ENCODE measurements at places on chromosomes 11 and 22. TPM values are rescaled to one million over a fixed set of nuclear protein-coding genes. Genes with fewer than 3 reads are reported as not detected.

DNA sequence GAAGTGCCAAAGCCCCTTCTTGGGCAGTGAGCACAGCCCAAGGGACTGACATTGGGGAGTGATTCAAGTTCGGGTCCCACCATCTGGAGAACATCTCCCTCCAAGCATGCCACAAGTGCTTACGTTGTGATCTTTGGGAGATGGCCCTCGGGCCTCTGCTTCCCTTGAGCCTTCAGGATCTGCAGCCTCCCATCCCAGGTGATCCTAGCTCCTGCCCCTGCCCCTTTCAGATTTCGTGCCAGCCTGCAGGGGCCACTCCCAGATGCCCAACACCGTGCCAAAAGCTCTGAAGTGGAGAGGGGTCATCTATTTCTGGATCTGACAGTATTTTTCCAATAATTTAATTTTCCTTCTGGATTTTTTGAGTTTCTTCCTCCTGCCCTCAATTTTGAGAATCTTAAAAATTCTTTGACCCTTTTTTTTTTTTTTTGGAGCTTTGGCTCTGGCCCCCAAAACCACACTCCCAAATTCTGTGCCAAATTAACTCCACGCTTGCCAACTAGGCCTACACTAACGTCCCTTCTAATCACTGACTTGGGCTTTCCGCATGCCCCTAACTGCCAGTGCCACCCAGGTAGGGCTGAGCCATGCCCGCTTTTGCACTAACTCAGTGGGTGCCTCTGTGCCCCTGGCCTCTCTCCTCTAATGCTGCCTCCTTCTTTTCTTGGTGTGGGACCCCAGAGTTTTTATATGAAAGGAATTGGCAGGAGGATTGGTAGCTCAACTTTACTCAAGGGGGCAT is 25.3 kb downstream of the PHLDB1 start:
- H3K27ac ChIP-seq: no peak overlapping the region
- no peak overlapping the region for H3K4me3 ChIP-seq
- no peak for DNase-seq

The TREH gene
- 0.17 TPM for polyA plus RNA-seq

The HDHD5 gene
- 33.9 TPM for polyA plus RNA-seq

- no peak overlapping the region for H3K4me3 ChIP-seq
- no peaks in the 10 kb centered on the region for H3K27me3 ChIP-seq
- no peak overlapping the region for H3K27ac ChIP-seq
- H3K36me3 ChIP-seq: no peaks in the 10 kb centered on the region
Observed at GRCh38 chr11:27619763-27620335, 80.4 kb downstream of the BDNF start.

GRCh38 chr11:131889146-131889577 is 518.7 kb downstream of the NTM start:
- DNase-seq: no peak
- no peaks in the 10 kb centered on the region for H3K36me3 ChIP-seq
- H3K27me3 ChIP-seq: peaks cover 3% of the 10 kb centered on the region
- no peak overlapping the region for H3K27ac ChIP-seq
- no peaks in the 10 kb centered on the region for H3K4me1 ChIP-seq

- H3K4me1 ChIP-seq: peaks cover 7% of the 10 kb centered on the region
- DNase-seq: no peak
- peak overlapping the region; percentile 58 for H3K27ac ChIP-seq
Observed at GRCh38 chr22:29096736-29097669, 24.2 kb downstream of the KREMEN1 start.

GRCh38 chr11:33309118-33309517 is 51.9 kb downstream of the HIPK3 start:
- no peak for DNase-seq
- H3K27ac ChIP-seq: peak overlapping the region; percentile 33
- no peaks in the 10 kb centered on the region for H3K36me3 ChIP-seq
- H3K4me1 ChIP-seq: peaks cover 39% of the 10 kb centered on the region

GRCh38 chr11:20566591-20567434 is 32.6 kb upstream of the SLC6A5 start:
- no peaks in the 10 kb centered on the region for H3K27me3 ChIP-seq
- H3K4me1 ChIP-seq: no peaks in the 10 kb centered on the region
- H3K27ac ChIP-seq: no peak overlapping the region
- DNase-seq: no peak
- H3K4me3 ChIP-seq: no peak overlapping the region

- peaks cover 7% of the 10 kb centered on the region for H3K4me1 ChIP-seq
- peaks cover 100% of the 10 kb centered on the region for H3K36me3 ChIP-seq
- H3K4me3 ChIP-seq: no peak overlapping the region
- no peaks in the 10 kb centered on the region for H3K27me3 ChIP-seq
- DNase-seq: no peak
- no peak overlapping the region for H3K27ac ChIP-seq
Observed at GRCh38 chr22:41638124-41638523, 17.0 kb downstream of the XRCC6 start.

The IPO7 gene
- 110 TPM for polyA plus RNA-seq

- no peaks in the 10 kb centered on the region for H3K36me3 ChIP-seq
- H3K27me3 ChIP-seq: no peaks in the 10 kb centered on the region
- H3K4me1 ChIP-seq: peaks cover 15% of the 10 kb centered on the region
- DNase-seq: no peak
- H3K27ac ChIP-seq: peak overlapping the region; percentile 73
Observed at GRCh38 chr11:57276971-57277675, 40.1 kb upstream of the APLNR start.

DNA sequence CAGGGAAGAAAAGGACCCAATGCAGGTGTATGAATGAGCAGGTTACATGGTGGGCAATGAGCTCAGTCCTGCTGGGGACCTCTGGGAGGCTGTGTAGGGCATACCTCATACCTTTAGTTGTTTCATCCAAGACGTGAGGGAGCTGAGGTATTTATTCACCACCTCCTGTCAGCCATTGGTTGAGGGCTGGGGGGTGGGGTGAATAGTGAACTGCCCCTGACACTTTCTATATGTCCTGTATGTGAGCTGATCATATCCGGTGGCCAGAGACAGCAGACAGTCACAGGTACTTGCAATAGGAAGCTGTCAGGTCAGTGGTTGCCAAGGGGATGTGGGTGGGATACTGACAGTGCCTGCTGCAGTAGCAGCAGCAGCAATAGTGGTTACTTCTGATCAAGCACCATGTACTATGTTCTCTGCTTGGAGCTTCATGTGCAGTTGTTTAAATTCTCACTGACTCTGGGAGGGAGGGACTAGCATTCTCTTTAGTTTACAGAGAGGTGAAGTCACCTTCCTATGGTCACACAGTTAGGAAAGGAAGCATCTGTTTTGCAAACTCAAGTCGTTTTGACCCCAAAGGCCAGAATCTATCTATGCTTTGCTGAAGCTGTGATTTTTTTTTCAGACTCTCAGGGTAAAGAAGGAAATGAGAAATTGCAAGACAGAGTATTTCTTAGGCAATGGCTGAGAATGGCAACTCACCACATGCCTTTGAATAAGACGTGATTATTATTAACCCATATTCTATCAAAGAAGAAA is 54.0 kb downstream of the MIAT start:
- H3K27ac ChIP-seq: no peak overlapping the region
- DNase-seq: no peak
- H3K36me3 ChIP-seq: no peaks in the 10 kb centered on the region
- no peaks in the 10 kb centered on the region for H3K27me3 ChIP-seq
- H3K4me3 ChIP-seq: no peak overlapping the region

DNA sequence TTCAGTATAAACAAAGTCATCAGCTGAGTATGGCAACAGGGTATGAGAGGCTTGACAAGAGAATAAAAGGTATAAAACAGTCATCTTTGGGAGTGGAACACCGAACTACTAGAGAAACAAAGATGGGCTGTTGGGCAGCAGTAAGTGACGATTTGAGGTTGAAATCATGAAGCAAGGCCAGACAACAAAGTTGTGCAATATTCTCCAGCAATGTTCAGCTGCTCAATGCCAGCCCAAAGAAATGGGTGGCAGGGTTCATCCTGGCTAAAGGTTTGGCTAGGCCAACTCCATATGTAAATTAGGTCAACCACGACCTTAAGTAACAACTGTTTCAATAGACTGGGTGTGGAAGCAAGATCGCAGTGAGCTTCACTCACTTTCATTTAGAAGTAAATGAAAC is 6.2 kb downstream of the APIP start:
- no peak for DNase-seq
- peak overlapping the region; percentile 52 for H3K4me3 ChIP-seq
- H3K4me1 ChIP-seq: peaks cover 64% of the 10 kb centered on the region
- peak overlapping the region; percentile 72 for H3K27ac ChIP-seq
